ENCODE measurements at places on chromosomes 13 and 19.
A peak's percentile ranks its signal among the peaks of the same experiment; 100 is the strongest.

DNA sequence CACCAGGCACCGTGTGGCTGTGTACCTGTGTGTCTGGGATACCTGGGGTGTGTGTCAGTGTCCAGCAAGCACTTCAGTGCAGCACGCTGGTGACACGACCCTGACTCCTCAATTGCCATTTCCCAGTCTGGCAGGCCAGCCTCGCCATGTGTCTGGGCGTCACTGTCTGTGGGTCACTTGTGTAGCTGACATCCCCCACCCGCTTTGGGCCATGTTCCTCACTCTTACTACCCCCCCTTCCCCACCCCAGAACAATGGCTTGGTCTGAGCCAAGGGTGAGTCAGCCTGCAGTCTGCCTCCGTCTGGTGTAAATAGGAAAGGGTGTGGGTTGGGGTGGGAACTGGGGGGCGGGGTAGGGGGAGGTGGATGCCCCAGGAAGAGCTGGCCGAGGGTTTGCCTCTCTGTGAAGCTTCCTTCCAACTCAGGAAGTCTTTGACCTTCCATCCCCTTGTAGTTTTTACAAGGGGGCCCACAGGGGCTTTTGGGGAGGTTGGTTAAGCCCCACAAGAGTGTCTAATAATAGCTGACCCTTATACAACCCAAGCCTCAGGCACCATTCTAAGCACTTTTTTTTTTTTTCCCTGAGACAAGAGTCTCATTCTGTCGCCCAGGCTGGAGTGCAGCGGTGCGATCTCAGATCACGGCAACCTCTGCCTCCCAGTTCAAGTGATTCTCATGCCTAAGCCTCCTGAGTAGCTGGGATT lies 17.6 kb downstream of the NOVA2 start:
- no peak for DNase-seq

GRCh38 chr13:44887515-44887914 lies 101.8 kb downstream of the NUFIP1 start:
- no peak for DNase-seq

DNA sequence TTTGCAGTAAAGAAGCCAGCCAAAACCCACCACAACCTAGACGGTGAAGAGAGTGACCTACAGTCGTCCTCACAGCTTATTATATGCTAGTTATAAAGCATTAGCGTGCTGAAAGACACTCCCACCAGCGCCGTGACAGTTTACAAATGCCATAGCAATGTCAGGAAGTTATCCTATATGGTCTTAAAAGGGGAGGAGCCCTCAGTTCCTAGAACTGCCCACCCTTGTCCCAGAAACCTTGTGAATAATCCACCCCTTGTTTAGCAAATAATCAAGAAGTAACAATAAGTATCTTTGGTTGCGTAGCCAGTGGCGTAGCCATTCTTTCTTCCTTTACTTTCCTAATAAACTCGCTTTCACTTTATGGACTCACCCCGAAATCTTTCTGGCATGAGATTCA lies 227.9 kb upstream of the ARGLU1 start:
- no peak for DNase-seq

DNA sequence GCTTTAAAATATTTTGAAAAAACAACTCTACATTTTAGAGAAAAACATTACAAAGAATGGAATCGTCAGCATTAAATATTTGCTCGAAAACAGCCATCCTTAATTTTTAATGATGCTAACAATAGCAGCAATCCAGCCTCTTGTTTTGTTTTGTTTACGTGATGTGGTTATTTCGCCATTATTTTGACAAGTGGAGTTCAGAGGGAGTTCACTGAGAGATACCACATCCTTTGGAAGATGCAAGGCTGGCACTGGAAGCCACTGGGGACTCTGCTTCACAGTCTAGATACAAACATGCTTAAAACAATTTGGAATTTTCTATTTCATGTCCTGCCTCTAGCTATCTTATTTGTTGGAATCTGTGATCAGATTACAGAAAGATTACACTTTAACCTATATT lies 556.3 kb downstream of the PCDH17 start:
- no peak for DNase-seq

GRCh38 chr19:45800070-45800553 lies 7.5 kb upstream of the DMWD start:
- peak; percentile 34 for DNase-seq

DNA sequence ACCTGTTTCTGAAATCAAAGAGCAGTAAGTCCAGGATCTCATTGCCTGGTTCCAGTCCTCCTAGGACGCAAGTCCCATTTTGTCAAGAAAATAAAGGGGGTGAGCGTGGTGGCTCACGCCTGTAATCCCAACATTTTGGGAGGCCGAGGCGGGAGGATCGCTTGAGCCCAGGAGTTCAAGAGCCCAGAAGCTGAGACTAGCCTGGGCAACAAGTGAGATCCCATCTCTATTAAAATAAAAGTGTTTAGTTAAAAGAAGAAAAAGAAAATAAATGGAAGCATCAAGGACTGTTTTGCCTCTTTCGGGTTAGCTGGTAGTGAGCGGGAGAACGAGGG lies 344 bp upstream of the HAUS5 start:
- no peak for DNase-seq

DNA sequence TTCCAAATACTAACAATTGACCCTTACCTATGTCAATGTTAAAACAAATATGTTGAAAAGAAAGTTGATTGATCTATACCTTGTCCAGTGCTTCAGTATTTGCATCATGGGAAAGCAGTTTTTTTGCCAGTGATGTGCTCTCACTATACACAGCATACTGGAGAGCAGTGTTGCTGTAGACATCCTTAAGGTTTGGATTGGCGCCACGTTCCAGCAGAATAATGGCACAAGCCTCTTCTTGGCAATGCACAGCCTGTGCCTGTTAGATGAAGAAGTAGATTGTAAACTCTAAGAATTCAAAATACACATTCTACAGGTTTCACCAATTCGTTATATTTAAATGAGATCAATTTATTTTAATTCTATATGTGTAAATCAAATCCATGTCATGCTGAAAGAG lies 43.9 kb upstream of the C1QTNF9B start:
- DNase-seq, result no peak

DNA sequence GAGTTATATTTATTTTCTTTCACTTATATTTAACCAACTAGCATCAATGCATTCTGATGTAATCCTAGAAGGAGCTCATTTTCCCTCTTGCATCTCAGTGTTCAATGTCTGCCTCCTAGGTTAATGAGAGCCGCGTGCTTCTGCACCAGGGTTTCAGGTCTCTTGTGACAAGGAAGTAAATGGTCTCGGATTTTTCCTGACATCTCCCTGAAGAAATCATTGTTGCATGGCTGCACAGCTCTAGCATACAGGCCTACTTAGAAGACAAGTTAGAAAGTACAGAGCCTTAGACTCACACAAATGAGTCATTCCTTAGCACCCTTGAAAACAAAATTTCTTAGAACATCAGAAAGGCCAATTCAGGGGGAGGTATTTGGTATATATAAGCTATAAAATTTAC lies 57.2 kb upstream of the KLF12 start:
- no peak for DNase-seq

DNA sequence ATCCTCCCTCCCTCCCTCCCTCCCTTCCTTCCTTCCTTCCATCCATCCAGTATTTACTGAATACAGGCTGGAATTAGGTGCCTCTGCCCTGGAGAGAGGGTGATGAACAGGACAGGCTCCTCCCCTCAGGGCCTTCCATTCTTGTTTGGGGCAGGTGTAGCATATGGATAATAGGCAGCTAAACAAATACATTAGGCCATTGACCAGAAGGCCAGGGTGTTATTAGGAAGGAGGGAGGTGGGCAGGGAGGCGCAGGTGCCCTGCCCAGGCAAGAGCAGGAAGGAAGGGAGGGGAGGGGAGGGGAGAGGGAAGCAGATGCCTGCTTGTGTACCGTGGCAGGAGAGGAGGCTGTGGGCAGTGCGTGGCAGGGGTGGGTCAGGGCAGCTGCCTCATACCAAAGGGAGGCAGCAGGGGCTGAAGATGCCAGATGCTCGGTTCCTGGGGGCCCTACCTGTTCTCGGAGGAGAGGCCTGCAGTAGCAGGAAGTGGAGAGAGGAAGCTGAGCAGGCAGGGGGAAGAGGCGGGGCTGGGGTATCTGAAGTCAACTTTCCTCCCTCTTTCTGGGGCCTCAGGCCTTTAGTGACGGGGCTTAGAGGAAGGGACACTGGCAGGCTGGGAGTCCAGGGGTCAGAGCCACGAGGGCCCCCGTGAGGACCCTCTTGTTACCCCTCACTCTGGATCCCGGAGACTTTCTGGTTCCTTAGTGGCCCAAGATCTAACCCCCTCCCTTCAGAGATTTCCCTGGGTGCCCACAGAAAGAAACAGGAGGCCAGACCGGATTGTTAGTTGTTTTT lies at the start of gene RINL:
Gene RINL (minus strand): TSS at position 495 of the 794 bp plus-strand sequence. CDS start 1,533 bp downstream, outside the sequence.
- no peak for DNase-seq

- DNase-seq, result no peak
Measured at GRCh38 chr19:38073841-38074685, 150.0 kb downstream of the DPF1 start.

DNA sequence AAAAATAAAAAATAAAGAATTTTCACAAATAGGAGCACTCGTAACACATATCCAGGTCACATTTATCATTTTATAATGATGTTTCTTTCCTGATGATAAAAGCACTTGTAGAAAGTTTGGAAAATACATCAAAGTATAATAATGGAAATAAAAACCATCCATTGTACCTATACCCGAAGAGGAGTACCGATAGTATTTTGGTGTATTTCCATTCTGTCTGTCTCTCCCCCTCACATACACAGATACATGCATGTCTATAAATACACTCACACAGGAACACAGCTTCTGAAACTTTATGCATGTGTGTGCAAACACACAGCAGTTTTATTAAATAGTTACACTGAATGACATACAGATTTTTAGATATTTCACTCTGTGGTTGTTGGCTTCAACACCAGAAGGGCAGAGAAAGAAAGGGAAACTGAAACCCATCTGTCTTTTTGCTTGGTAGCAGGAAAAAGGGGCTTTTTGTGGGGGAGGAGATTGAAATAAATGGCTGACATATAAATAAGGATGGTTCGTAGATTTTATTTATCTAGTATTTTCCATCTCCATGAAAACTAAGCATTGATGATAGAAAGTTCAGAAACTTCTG lies 114.8 kb downstream of the LRCH1 start:
- DNase-seq, result peak; percentile 25

DNA sequence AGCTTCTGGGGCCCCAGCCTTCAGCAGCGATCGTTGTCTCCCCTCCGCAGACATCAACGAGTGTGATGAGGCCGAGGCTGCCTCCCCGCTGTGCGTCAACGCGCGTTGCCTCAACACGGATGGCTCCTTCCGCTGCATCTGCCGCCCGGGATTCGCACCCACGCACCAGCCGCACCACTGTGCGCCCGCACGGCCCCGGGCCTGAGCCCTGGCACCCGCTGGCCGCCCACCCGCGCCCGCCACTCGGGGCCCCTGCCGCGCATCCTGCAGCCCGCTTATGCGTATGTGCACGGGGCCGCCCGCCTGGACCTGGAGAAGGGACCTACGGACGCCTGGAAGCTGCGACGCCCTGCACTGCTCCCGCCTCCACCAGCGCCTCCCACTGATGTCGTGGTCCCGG lies 28.2 kb downstream of the LTBP4 start:
- no peak for DNase-seq

- no peak for DNase-seq
Measured at GRCh38 chr13:33103457-33103856, 87.2 kb downstream of the KL start.

DNA sequence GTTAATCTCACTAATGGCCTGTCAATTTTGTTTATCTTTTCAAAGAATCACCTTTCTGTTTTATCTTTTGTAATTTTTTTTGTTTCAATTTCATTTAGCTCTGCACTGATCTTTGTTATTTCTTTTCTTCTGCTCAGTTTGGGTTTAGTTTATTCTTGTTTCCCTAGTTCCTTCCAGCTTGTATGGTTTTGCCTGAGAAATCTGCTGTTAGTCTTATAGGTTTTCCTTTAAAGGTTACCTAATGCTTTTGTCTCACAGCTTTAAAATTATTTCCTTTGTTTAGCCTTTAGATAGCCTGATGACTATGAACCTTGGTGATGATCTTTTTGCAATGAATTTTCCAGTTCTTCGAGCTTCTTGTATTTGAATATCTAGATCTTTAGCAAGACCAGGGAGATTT lies 1869.8 kb upstream of the PCDH20 start:
- no peak for DNase-seq

GRCh38 chr13:28729541-28729940 lies 10.8 kb upstream of the SLC46A3 start:
- DNase-seq, result no peak

DNA sequence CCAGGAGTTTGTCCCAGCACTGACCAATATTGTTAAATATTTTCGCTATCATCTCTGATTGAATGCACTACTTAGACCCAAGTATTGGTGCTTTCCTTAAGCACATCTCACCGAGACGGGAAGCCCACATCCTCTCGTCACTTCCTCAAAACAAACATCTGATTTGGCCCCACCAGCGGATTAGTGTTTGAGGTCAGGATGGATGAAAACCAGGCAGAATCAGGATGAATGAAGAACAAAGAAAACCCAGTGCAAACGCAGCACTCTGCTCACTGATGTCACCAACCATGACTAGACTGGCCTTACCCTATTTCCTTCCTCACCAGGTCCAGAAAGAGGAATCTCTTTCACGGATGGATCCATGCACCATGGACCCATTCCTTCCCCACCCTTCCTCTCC lies 6.0 kb downstream of the PLAUR start:
- DNase-seq, result no peak

DNA sequence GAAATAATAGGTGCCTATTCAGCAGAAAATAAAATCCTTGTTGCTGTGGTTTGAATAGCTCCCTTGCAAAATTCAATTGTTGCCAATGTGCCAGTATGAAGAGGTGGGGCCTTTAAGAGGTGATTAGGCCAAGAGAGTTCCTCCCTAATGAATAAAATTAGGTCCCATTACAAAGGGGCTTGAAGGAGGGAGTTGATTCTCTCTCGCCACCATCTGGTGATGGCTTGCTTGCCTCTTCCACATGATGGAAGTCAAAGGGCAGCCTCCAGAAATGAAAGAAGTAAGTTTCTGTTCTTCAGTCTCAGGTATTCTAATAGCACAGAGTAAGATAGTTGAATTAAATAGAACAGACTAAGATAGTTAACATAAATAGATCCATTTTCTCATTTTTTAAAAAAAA lies 3.0 kb upstream of the EEF1AKMT1 start:
- DNase-seq, result no peak

GRCh38 chr19:14428882-14429416 lies 4.2 kb upstream of the PKN1 start:
- no peak for DNase-seq

GRCh38 chr19:46513461-46514236 lies 18.0 kb upstream of the PNMA8B start:
- peak; percentile 37 for DNase-seq

DNA sequence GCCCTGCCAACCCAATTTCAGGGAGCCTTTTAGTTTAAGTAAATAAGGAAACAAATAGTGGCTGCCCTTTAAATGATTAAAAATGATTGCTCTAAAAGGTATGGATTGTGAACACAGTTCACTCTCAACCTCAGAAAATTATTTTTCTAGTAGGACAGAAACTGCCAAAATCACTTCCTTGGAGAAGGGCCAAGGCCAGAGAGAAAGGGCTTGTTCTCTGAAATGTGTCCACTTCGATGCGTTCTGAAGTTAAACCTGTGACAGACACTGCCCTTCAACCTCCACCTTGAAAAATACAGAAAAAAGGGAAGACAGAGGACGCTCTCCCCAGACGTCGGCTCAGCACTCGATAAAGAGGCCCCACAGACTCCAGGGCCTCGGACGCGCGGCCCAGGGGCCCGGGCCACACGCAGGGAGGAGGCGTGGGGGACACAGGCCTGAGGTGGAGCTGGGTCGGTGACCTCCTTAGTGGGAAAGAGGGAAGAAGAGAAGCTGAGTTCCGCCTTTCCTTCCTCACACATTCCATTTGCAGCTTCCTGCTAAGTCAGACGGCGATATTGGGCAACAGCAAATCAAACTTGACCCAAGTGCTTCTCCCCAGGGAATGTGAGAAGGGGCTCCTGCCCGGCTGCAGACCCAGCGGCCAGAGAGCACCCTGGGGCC lies 63.6 kb downstream of the RASA3 start:
- DNase-seq, result no peak

GRCh38 chr19:44163789-44164188 lies 1.1 kb upstream of the ZNF226 start:
- DNase-seq, result no peak

Data from ACHN (cell line).